ENCODE measurements at places on chromosomes 5 and 9.

DNA sequence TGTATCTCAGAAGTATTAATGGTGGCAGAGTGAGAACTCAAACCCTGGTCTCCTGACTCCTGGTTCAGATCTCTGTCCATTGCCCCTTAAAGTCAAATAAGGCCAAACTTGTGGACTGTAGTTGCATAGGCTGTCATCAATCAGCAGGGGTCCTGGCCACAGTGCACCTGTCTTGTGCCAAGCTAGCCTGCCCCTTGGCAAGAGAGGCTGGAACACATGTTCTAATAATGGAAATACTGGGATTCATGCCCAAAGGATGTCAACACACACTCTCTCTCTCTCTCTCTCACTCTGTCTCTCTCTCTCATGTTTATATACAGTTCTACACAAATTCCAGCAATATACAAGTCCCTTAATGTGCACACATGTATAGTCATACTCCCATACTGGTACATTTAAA is 44.3 kb downstream of the GLRA1 start:
- DNase-seq = no peak

DNA sequence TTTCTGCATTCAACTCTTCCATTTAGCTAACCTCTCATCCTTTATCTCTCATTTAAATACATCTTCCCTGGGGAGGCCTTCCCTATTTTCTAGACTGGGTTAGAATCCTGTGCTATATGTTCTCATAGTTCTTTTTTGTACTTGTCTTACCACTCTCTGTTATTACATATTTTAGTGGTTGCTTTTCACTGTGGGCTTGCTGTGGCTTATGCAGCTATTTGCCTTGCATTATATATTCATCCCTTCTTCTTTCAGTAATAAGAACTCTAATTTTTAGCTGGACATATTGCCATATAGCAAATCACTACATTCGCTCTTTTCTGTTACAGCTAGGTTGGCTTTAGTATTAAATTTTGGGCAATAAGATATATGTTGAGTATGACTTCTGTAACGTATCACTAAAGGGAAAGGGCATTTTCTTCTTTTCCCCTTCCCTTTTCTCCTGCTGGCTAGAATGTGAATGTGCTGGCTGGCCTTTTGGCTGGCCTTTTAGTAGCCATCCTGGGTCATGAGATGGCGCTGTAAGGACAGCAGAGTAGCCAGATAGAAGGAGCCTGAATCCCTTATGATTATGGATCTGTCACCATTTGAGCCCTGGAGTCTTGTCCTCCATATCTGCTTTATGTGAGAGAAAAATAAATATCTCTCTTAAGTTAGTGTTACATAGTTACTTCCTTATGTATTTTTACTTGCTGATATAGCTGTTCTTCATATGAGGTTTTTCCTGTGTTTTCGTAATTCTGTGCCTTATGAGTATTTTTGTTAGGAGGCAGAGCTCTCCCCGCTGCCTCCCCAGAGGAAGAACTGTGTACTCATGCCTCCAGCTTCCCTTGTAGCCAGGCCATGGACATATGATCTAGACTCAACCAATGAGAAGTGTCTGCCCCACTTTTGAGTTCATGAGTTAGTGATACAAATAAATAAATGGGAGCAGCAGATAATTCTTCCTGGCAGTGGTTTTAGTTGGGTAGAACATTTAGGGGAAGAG is 65.8 kb downstream of the NDUFAF2 start:
- DNase-seq = no peak

GRCh38 chr5:32828492-32828891 is 117.4 kb downstream of the NPR3 start:
- no peak for DNase-seq

- no peak for DNase-seq
Measured at GRCh38 chr5:132422720-132423437, 53.4 kb downstream of the SLC22A5 start.

DNA sequence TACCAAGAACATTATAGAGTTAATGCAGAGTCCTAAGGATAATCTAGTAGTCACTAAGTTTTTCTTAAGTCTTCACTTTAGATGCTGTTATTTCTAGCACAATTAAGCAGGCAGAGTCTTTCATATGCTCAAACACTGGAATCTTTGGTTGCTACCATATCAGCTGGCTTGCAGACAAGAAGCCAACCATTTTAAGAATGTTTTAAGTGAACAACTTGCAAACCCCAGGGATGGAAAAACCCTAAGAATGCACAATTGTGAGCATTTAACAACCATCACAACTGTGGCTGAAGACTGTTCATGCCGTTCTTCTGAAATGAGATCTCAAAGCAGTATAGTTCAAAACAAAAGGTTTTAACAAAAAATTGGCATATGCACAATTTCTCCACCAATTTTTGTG is 55.1 kb downstream of the CSNK1A1 start:
- no peak for DNase-seq

DNA sequence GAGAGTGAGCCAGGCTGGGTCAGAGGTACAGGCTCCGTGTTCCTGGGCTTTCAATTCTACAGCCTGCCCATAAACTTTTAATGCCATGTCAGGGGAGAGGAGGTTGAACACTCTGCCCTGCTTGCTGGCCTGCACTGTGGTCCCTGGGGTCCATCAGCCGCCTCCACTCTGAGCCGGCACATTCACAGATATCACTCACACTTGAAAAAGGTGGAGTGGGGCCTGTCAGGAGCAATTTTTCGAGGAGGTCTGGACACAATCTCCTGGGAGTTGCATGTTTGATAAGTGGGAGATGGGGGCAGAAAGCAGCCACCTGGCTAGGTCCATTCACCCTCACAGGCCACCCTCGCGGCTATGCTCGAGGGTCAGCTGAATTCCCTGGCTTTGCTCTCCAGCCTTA is 22.9 kb downstream of the S1PR3 start:
- DNase-seq = no peak

DNA sequence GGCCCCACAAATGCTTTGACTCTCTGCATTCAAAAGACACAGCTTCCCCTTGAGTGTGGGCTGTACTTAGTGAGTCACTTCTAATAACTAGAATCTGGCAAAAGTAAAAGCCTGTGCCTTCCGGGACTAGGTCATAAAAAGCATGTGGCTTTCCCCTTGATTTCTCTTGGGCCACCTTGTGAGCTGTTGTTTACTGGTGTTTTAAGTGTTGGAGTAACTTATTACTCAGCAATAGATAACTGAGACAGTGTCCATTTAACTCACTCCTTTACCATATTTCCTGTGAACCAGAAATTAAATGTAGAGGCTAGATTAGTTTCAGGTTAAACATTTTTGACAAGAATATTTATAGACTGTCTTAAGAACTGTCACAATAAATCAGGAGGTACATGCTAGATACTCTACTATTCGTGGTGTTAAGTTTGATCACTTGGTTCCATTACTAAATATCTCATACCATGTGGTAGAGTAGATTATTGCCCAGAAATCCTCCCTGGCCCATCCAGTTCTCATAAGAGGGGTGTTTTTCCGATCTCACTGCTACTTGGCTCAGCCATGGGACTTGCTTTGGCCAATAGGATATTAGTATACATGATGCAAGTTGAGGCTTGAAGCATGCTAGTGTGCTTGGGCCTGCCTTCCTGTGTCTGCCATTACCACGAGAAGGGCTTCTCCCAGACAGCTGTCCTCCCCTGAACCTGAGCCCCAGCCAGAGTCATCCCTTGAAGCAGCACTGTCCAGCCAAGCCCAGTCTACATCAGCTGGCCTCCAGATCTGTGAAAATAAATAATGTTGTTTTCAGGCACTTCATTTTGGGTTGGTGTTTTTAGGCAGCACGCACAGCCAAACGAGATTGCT is 10.4 kb upstream of the CMBL start:
- DNase-seq = no peak

- DNase-seq = no peak
Measured at GRCh38 chr9:37010180-37010579, 23.9 kb downstream of the PAX5 start.

GRCh38 chr5:17441351-17441750 is 56.7 kb upstream of the TAF11L2 start:
- no peak for DNase-seq

GRCh38 chr9:73174330-73174980 is 22.8 kb downstream of the ANXA1 start:
- no peak for DNase-seq

GRCh38 chr5:162466011-162466410 is 398.4 kb downstream of the GABRG2 start:
- no peak for DNase-seq

- no peak for DNase-seq
Measured at GRCh38 chr5:157072508-157072907, 13.6 kb upstream of the HAVCR1 start.

DNA sequence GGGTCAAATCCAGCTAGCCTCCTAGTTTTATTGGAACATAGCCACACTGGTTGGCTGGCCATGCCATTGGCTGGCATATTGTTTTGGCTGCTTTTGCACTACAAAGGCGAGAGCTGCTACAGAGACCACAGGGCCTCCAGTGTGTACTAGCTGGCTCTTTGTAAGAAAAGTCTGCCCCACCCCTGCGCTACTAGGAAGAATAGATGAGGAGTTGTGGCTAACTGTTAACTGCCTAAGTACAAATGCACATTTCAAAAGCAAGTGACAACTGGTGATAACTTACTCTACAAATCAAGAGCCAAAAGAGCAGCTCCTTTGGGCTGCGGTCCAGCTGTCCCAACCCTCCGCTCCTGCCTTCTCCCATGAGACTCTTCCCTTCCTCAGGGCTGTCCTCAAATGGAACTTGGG is 63.9 kb downstream of the SERINC5 start:
- no peak for DNase-seq

- DNase-seq = no peak
Measured at GRCh38 chr5:102529447-102529846, 30.6 kb upstream of the SLCO6A1 start.

Data from stimulated activated CD4-positive, alpha-beta T cell treated with anti-CD3 and anti-CD28 coated beads, Interleukin-4, amount 100 ng/mL, for 4 hours (primary cell).